RCC 7860 (cell line): ENCODE measurements at places on chromosomes 1 and 21.
A peak's percentile ranks its signal among the peaks of the same experiment; 100 is the strongest.

DNA sequence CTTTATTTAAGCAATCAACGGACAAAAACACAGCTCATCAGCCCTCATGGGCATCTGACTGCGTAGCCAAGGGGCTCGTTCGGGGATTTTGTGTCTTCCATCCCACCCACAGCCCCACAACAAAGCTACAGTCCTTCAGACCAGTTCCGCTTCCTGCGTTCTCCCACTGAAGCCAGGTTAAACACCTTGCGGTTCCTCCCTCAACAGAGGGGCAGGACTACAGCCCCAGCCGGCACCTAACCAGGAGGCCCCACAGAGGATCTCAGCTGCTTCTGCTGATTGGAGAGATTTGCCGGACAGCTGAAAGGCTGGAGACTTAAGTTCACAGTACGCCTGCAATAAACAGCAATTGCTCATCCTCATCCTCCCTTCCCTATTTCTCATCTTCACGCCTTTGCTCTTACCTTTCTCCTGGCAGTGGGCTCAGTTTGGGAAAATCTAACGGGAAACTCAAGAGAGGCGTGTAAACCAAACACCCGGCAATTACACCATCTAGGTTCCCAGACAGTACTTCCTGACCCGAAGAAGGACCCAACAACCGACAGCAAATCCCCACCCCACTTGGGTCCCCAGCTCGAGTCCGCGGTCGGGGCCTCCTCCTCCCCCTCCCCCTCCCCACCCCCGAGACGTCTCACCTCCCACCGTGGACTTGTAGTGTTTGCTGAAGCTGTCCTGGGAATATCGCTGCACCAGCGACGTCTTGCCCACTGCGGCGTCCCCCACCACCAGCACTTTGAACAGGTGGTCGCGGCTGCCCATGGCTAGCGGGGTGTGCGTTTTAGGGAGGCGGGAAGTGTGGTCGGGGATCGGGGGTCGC is 876 bp downstream of the RAB29 start:
- no peak for DNase-seq

- no peak for DNase-seq
Observed at GRCh38 chr1:102628109-102628613, 480.2 kb downstream of the COL11A1 start.

DNA sequence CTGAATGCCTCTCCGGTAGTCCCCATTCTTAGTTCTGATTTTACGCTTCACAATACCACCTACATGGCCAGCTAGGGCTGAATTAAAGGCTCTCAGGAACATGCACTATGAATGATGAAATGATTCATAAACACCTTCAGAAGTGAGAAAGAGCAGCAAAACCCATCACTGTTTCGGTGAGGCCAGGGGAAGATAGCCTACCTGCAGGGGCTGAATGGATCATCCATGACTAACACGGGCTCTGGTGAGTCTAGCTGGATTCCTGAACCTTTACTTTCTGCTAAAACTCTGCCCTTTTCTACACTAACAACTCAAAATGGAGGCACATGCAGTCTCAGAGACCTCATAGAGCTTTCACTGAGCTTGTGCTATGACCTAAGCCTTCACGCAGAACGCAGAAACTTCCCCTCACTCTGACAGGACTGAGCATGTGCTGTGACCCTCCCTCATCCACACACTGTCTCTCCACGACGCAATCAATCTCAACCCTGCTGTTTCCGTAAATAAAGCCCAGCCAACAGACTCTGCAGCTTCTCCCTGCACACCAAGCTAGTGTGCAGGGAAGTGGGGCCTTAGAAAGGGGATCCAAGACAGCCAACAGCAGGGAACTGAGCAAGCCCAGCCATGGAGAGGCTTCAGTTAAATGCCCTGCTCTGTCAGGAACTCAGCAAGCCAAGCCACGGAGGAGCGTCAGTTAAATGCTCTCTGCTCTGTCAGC is 207.8 kb downstream of the SLC45A1 start:
- DNase-seq: peak; percentile 77

DNA sequence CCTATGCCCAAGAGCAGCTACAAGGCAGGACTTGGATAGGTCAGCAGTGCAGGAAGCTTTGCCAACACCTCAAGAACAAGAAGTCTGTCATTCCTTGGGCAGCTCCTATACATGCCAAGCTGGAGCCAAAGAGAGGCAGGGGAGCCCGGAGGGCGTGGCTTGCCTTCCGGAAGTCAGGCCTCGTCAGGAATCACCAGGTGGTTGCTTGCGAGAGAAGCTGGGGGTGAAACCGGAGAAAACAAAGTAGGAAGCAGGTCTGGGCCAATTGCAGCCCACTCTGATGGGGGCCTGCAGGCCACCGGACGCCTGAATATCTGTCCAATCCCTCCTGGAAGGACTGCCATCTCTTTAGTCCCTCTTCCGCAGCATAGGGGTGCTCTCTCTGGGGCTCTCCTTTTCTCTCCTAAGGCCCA is 794 bp upstream of the FAM76A start:
- DNase-seq: no peak

DNA sequence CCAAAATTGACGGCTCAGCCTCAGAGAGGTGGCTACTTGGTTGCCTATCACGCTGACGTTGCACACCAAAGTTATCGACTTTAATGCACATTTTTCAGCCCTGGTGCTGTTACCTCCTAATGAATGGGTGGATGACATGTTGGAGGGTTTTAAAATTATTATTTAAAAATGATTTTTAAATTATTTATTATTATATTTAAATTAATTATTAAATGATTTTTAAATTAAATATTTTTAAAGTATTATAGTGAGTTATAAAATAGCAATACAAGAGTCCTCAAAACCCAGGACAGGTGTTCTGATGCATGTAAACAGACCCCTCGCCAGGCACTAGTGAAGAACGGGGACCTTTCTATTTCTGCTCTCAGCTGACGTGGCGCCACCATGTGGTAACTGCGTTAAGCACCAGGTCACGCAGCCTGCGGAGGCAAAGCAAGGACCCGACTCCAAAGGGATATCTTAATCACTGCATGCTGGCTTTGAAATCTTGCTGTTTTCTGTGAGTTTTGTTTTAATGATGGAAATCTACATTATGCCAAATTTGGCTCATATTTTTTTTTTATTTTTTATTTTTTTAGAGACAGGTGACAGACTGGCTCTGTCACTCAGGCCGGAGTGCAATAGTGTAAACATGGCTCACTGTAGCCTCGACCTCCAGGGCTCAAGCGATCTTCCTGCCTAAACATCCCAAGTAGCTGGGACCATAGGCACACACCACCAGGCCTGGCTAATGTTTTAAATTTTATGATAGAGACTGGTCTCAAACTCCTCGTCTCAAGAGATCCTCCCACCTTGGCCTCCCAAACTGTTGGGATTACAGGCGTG is 22.6 kb downstream of the CASP9 start:
- peak; percentile 17 for DNase-seq

DNA sequence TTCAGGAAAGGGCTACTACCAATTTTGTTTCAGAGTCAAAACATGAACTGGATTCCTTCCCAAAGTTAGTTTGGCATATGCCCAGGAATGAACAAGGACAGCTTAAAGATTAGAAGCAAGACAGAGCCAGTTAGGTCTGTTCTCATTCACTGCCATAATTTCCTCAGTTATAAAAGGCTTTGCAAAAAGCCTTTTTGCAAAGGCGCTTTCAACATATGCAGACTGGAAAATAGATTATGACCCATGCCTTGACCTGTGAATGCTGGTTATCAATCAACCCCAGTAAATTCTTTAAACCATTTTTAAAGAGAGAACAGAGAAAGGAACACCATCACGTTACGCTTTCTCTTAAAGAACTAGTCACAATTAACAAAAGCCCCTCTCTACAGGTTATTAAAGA is 1.7 kb upstream of the FRRS1 start:
- DNase-seq: no peak

DNA sequence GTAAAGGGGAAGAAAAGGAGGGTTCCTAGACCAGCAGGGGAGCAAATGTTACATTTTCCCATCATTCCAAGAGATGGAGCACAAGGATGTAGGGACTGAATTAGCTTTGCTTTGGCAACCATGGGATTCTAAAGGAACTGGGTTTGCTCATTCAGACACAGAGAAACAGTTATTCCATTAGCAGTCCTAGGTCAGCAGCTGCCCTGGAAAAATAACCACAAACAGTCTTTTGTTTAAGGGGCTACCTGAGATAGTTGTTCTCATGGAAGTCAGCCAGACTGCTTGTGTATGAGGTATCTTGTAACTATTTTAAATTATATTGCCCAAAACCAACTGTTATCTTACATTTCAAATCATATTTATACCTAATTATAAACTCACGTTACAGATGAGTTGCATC is 58.4 kb upstream of the VCAM1 start:
- no peak for DNase-seq

DNA sequence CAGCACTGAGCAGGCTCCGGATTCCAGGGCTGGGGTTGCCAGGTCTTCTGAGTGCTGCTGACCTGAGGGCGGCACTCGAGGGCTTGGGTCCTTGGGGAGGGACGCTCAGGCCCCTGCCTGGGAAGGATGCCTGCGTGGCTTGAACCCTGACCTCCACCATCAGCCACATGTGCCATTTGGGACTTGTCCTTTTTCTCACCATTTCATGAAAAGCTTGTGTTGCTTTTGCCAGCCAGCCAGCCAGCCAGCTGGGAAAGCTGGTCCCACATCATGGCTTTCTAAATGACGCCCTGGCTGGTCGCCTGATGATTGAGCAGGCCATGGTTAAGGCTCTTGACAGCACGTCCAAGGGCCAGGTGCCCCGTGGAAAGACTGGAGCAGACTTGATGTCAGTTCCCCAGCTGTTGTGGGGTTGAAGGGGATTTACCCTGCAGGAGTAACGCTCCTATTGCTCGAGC is 168.7 kb downstream of the CAMTA1 start:
- no peak for DNase-seq

GRCh38 chr1:160853754-160854153 is 8.9 kb downstream of the CD244 start:
- no peak for DNase-seq

GRCh38 chr1:13666317-13666716 is 33.7 kb upstream of the PRDM2 start:
- no peak for DNase-seq

DNA sequence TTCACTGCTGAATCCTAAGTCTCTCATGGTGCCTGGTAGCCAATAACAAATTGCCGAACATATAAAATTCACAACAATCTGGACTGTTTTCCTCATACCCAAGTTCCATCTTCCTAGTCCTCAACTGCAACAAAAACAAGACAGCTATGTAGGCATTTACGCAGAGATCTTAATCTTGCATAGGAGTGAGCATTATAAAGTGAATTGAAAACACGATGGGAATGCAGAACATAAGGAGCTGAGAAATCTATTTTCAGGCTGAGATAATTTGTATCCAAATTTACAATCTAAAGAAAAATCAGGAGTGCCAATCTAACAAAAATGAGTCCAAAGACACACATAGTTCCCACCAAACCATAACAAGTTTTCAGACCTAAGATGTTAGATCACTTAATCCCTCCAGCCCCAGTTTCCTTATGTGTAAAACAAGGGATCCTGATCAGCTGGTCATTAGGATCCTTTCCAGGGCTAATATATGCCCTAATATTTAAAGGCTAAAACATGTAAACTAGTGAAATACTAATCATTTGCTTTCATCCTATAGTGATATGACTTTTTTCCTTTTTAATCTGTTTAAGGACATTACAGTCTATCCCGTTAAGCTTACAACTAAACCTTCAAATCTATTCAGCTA is 1.9 kb downstream of the SLC16A1 start:
- DNase-seq: no peak

DNA sequence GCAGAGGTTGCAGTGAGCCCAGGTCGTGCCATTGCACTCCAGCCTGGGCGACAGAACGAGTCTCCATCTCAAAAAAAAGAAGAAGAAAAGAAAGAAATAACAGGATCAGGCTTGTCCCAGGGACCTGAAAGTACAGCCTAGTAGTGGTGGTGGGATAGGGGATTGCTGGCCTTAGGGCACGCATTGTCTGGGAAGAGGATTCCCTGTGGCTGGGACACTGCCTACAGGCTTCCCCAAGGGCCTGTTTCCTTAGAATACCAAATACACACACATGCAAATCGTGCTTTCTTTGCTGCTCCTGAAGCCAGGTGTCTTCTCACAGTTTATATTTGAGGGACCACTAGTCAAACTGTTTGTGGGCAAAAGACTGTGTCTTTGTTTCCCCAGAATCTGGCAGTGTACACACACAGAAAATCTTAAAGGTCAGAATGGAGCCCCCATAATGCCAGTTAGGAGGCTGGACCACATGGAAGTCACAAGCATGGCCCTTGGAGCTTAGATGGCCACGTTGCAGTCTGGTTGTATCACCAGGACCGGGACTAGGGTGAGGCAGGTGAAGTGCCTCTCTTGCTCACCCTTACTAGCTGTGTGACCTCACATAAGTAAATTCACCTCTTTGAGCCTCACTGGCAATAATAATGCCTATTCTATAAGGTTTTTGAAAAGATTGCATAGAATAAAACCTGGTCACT is 12.7 kb upstream of the ASAP3 start:
- no peak for DNase-seq

- DNase-seq: no peak
Observed at GRCh38 chr1:243730487-243731150, 119.4 kb downstream of the AKT3 start.

DNA sequence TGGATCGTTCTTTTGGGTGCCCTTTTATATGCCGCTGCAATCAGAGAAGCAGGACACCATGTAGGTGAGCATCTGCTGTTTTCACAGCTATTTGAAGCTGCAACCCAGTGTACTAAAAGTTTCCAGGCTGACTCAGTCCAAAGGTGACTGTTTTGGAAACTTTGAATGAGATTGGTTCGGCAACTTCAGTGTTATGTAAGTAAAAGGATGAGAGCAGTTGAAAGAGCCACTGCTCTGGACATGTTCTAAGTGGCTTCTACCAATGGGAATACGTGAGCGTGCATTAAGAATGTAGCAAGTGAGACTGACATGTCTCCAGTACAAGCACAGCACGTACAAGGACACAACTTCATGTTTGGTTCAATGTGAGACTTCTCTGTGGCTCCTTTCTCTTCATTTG is 55.6 kb downstream of the DDR2 start:
- DNase-seq: no peak

- DNase-seq: no peak
Observed at GRCh38 chr1:5989286-5989605, 3.0 kb downstream of the NPHP4 start.

GRCh38 chr1:92134331-92134730 is 54.2 kb downstream of the BTBD8 start:
- DNase-seq: no peak

- DNase-seq: no peak
Observed at GRCh38 chr1:67636146-67636545, 48.9 kb upstream of the GADD45A start.

DNA sequence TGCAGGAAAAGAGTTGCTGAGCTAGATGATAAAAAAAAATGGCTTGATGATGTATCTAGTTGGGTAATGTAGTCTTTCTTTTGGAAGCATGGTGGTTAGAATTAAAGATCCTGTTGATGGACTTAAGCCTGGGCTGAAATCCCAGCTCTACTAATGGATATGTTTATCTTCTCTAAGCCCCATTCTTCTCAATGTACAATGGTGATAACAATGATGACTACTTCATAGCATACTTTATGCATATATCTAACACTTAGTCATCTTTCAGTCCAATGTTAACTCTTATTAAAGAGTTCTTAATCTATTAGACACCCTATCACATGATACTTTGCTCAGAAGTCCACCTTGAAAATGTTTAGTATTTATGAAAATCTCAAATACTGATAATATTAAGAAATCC is 189.5 kb downstream of the PLA2G4A start:
- no peak for DNase-seq

- no peak for DNase-seq
Observed at GRCh38 chr21:43913928-43914327, 48.9 kb downstream of the AGPAT3 start.
